Activated CD4-positive, alpha-beta T cell treated with anti-CD3 and anti-CD28 coated beads, Interleukin-2, Interleukin-6, amounts not matched to agents 100 ng/mL and 50 ng/mL, durations not matched to agents 16 hours and 8 hours (primary cell): ENCODE measurements at places on chromosomes 12 and 14.

- peak; percentile 66 for DNase-seq
Measured at GRCh38 chr14:72665259-72665658, 228.6 kb downstream of the DPF3 start.

GRCh38 chr12:1448336-1448735, 146.0 kb downstream of the FBXL14 start:
- DNase-seq = no peak

- DNase-seq = no peak
Measured at GRCh38 chr12:51529651-51529970, 61.4 kb upstream of the SCN8A start.

DNA sequence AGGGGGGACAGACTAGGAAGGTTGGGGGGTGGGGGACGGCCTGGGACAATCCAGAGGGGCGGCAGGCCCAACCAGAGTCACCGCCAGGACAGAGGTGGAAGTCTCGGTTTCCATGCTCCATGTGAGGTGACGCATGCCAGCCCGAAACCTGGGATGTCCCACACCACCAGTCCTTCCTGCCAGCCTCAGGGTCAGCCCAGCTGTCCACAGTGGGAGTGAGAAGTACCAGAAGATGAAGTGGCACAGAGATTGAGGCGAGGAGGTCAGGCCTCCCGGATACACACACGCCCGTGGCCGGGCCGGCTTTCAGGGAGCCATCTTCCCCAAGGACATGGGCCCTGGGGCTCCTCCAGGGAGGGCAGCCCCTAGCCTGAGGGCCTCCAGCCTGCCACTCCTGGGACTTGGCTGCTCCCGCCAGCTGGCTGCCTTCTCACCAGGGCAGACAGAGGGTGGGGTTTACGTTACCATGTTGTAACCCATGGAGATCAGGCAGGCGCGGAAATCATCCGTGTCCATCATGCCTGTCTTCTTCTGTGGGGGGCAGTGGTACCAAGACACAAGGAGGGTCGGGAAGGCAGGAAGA, 85.2 kb upstream of the ZFP36L1 start:
- DNase-seq = no peak

DNA sequence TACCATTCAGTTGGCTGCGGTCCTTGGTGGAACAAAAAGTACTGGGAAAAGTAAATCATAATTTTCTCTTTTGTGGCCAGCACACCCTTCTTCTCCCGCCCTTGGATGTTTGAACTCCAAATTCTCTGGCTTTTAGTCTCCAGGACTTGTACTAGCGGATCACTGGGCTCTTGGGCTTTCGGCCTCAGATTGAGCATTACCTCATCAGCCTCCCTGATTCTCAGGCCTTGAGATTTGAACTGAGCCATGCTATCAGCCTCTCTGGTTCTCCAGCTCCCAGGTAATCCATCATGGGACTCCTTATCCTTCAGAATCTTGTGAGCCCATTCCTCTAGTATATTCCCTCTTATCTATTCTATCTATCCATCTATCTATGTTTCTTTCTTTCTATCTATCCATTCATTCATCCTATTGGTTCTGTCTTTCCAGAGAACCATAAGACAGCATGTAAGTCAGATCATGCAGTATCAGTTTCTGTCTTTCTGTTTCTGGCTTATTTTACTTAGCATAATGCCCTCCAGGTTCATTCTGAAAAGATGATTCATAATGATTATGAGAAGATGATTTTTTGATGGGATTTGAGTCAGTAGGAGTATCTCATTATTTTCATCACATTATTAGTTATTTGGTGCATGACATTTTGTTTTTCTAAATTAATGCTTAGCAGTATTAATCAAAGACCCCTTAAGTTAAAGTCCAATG, 814.9 kb downstream of the LRFN5 start:
- DNase-seq = no peak
